ENCODE measurements at places on chromosomes 4 and X.
A peak's percentile ranks its signal among the peaks of the same experiment; 100 is the strongest.

DNA sequence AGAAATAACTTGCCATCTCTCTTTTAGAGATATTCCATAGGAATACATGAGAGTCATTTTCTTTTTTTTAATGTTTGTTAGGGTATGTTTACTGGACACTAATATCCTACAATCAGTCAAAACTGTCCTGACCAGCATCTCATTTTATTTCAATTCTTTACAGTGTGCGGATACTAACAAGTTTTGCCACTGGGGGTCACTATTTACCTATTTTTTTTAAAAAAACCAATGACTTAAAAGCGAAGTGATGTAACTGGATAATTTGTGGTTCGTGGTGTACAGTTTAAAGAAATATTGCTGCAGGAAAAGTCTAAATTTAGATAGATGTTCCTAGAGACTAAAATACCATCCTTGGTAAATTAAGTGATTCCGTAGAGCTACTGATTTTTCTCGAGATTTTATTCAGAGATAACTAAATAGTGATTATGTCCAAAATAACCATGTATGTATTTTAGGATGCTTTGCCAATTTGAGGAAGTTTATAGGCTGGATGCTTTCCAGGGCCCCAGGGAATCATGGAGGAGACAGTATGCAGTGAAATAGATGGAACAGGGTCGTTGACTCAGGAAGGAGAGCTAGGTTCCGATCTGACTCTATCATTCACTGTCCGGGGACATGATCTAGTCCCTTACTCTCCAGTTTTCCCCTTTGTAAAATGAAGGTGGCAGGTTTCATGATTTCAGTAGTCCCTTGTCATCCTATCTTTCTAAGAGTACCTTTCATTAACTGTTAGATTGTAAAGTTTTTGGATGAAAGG is 34.0 kb upstream of the GNPDA2 start:
- peak; percentile 21 for DNase-seq

GRCh38 chrX:134982748-134983147 is 8.0 kb upstream of the SMIM10 start:
- DNase-seq: no peak

- DNase-seq: peak; percentile 75
Observed at GRCh38 chrX:113512700-113513395, 672.2 kb upstream of the AMOT start.

- no peak for DNase-seq
Observed at GRCh38 chr4:109648997-109649575, 54.2 kb downstream of the CASP6 start.

GRCh38 chr4:67658302-67658701 is 42.7 kb downstream of the UBA6 start:
- no peak for DNase-seq

DNA sequence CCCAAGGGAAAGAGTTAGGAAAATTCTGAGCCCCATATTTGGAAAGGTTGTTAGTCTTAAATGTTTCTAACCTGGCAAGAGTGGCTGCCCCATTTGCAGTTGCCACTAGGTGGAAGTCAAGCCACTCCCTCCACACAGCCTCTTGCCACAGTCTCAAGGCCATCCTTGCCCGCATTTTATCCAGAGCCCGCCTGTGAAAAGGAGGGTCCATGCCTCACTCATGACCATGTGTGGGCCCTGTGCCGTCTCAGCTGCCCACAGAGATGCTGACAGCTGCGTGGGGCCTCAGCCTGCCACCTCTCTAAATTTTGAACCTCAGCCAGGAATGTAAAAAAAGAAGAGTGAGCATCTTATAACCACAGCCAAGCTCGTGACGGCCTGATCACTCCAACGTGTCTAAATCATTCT is 201.5 kb upstream of the FAM241A start:
- DNase-seq: peak; percentile 42

GRCh38 chr4:150033901-150034300 is 44.3 kb upstream of the DCLK2 start:
- DNase-seq: peak; percentile 49

GRCh38 chr4:176479767-176480166 is 160.0 kb downstream of the SPCS3 start:
- DNase-seq: no peak

GRCh38 chr4:138537731-138538490 is 295.8 kb upstream of the SLC7A11 start:
- DNase-seq: peak; percentile 15

DNA sequence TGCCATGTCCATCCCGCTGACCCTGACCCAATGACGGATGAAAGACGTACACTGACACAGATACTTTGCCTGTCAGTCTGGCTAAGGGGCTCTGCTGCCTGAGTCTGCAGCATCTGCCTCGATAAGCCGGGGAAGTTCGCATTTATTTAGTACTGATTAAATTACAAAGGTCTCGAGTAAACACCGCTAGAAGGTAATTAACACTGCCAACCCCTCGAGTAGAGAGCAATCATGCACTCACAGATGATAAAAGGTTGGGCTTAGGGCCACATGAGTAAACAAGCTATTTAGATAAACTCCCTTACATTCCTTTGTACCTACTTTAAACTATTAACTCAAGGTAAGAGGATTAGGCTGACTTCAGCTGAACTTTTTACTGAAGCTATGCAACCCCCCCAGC is 16.0 kb upstream of the RBMXL3 start:
- DNase-seq: no peak

GRCh38 chr4:29304595-29304994 is 1415.6 kb upstream of the PCDH7 start:
- DNase-seq: peak; percentile 81

- DNase-seq: no peak
Observed at GRCh38 chrX:118978451-118978850, 4.0 kb downstream of the LONRF3 start.

DNA sequence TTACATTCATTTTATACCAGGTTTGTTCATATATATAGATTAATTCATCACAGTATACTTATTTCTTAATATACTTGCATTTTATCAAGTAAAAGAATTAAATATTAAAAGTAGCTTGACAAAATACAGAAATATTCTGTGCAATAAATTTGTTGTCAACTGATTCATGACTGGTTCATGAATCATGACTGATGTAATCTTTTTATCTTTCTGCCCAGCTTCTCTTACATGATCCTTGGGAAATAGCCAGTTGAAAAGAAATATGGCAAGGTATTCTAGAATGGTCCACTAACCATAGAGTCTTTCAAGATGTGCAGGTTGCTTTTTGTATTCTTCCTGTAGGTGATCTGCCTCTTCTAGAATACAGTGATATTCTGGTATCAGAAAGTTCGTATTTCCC is 4.2 kb upstream of the CCNA2 start:
- peak; percentile 79 for DNase-seq

DNA sequence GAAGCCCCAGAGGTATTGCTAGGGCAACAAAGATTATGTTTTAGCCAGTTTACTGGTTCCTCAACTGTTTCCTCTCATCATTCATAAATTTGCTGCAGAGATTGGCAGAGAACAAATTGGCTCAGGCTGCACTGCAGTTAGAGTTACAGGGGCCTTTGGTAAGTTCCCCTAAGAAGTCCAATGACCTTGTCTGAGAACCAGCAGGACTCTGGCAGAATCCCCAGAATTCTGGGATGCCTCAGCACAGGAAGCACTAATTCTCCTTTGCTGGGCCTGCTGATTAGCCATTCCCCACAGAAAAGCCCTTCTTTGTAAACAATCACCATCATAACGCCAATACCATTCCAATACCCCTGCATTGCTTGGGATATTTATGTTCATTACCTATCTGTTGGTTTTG is 151.3 kb downstream of the USP46 start:
- no peak for DNase-seq

DNA sequence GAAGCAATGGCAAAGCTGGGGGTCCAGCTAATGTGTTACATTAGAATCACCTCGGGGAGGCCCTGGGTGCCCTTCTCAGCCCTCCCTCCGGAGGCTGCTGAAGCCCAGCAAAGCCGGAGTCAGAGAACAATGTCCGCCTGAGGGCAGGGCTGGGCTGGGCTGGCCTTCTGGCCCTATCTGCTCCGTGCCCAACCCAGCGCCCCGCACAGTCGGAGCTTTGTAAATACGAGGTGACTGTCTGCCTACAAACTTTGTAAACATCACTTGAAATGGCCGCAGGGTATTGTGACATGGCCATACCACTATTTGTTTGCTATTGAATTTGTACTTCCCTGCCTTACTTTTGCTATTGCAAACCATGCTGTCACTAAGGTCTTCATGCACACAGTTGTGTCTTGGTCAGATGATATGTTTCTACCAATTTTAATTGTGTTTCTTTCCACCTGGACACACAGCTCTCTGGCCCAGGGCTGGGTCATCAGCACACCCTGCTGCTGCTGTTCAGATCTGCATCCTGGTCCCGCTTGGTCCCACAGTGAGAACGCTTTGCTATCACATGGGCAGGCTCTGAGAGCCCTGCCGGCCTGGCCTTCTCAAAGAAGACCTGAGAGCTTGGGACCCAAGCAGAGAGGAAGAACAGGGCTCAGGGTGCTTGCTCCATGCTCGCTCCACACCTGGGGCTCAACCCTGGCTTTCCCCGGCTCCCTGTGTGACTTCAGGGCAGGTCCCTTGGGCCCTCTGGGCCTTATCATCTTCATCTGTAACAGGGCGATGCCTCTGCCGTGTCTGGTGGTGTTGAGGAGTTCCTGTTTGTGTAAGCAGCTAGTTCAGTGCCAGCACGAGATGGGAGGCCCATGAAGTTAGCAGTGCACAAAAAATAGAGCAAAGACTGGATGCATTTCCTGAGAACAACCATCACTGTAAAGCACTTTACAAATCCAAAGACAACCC is 2.3 kb downstream of the S100P start:
- DNase-seq: peak; percentile 50

- no peak for DNase-seq
Observed at GRCh38 chr4:152559641-152560040, 23.7 kb upstream of the FBXW7 start.

DNA sequence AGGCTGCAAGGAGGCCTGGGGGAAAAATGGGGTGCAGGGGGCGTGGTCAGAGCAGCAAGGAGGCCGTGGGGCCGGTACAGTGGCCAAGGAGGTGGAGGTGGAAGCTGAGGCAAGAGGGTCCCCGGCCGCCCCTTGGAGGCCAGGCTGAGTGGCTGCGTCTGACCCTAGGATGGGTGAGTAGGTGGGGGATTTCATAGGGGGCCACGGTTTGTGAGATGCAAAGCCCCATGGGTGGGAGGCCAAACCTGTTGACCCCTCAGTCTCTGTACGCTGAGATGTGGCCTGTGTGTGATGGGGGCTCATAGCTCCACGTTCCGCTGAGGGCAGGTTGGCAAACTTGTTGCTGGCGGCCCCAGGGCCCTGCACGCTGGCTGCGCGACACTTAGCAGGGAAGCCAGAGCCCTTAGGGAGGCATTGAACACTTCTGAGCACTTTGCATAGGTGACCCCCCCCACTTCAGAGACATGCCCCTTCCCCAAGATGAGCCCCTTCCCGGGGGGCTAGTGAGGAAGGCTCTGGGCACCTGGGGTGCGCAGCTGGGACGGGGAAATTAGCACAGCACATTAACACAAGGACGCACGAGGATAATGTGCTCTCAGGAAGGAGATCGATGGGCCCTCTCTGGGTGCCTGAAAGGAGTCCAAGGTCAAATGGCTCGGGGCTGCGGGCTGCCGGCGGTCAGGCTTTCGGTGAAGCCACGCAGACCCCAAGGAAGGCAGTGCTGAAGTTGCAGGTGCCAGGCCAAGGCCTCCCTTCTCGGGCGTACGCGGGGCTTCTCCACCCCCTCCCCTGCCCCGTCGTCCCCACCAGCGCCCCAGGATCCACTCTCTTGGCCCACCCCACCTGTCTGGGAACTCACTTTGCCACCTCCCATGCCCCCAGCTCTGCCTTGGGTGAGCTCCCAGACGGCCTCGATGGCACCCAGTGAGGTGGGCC is 107.4 kb downstream of the HMX1 start:
- no peak for DNase-seq

DNA sequence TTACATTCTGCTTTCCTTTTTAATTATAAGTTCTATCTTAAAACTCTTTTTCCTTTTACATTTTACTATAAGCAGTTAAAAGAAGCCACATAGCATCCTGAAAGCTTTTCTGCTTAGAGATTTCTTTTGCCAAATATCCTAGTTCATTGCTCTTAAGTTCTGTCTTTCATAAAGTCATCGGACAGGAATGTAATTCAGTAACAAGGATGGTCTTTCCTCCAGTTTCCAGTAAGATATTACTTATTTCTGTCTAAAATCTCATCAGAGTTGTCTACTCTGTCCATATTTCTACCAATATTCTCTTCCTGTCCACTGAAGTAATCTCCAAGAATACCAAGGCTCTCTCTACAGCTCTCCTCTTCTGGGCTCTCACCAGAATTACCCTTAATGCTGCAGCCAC is 37.5 kb upstream of the ADH1C start:
- DNase-seq: no peak

DNA sequence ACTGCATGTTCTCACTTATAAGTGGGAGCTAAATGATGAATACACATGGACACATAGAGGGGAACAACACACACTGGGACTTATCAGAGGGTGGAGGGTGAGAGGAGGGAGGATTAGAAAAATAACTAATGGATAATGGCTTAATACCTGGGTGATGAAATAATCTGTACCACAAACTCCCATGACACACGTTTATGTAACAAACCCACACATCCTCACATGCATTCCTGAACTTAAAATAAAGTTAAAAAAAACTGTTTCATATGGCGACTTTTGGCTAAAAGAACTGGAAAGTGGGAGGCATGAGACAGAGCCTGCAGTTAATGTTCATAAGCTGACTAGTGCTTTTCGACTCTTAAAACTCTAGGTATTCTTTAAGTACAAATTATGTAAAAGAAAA is 98.9 kb upstream of the NPFFR2 start:
- DNase-seq: no peak

DNA sequence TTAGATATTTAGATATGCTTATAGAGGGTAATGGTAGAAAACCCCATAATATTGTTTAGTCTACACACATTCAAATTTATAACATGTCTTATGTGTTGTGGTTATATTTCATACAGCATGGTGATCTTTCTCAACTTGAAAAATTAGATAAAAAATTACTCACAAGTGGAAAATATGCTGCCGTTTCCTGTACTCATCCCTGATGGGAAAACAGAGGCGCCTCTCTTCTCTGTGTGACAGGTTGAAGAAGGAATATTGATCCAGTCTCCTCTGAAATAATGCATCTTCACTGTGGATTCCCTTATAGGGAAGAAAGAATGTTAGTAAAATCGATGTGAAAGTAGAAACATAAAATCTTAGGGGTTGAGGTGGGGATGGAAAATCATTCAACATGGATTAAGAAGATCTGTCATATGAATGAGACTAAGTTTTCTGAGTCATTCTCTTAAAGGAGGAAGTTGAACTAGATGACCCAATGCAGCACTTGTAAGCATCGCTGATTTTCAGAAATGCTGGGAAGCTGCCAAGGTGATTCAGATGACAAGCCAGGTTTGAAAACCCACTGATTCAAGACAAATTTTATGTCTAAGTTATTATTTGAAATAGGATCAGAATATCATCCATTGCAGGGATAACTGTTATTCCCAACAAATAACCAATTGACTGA is 70.7 kb downstream of the ANKRD50 start:
- peak; percentile 97 for DNase-seq

- no peak for DNase-seq
Observed at GRCh38 chr4:20283039-20283438, 31.3 kb downstream of the SLIT2 start.

DNA sequence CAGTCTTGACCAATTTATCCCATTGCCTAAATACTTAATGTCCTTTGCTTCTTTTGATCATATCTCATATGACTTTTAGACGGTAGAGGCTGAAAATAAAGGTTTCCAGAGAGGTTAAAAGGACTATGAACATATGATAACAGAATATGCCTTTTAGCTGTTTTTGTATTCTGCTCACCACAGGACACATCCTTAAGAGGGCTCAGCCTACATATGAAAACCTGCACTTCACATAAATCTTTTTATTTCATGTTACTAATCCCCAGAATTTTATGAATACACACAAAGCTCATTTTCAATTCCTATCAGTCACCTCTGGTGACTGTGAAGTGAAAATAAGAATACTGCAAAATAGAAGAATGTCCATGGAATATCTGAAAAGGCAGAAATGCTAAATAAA is 92.0 kb downstream of the GPM6A start:
- DNase-seq: no peak

All from iris pigment epithelial cell (primary cell).